Esophagus mucosa (tissue), 1 donor: ENCODE measurements at places on chromosomes 16 and 17.

DNA sequence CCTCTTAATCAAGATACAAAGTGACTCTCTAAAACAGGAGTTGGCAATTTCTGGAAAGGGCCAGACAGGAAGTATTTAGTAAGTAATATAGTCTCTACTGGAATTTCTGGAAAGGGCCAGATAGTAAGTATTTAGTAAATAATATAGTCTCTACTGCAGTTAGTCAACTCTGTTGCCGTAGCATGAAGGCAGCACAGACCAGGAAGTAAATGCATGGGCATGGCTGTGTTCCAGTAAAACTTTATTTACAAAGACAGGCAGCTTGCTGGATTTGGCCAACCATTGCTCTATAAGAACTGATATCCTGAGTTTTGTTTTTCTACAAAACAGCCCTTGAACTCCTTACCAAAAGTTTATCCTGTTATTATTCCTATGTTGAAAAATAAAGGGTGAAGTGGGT is 16.9 kb downstream of the LDAF1 start:
- ATAC-seq, result peak; percentile 61

DNA sequence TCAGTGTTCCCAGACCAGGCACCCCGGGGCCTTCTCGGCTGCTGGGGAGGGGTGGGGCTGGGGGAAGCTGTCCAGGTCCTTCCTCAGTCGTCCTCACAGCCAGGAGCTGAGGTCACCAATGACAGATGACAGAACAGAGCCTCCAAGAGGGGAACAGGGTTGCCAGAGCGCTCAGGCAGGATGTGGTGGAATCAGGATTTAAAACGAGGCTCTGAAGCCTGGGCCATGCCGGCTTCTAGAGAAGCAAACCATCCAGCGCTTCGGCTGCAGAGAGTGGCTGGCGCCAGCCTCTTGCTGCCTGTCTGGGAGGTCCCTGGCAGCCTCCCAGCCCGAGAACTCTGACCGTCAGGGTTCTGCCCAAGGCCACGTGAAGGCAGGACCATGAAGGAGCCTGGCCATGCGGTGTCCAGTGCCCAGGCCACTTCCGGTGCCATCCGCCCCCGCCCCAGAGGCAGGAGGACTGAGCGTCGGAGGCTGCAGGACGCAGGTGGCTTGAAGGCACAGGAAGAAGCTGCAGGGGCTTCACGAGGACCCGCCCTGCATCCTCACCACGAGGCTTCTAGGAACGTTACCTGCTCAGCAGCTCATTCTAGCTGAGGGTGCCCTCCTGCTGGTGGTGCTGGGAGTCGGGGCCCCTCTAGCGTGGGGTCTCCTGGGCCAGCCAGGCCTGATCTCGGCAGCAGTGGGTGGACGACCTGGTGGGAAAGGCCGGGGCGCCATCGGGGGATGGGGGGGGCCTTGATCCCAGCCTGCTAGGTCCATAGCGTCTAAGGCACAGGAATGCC is 78.5 kb downstream of the KLHDC4 start:
- no peak for ATAC-seq

DNA sequence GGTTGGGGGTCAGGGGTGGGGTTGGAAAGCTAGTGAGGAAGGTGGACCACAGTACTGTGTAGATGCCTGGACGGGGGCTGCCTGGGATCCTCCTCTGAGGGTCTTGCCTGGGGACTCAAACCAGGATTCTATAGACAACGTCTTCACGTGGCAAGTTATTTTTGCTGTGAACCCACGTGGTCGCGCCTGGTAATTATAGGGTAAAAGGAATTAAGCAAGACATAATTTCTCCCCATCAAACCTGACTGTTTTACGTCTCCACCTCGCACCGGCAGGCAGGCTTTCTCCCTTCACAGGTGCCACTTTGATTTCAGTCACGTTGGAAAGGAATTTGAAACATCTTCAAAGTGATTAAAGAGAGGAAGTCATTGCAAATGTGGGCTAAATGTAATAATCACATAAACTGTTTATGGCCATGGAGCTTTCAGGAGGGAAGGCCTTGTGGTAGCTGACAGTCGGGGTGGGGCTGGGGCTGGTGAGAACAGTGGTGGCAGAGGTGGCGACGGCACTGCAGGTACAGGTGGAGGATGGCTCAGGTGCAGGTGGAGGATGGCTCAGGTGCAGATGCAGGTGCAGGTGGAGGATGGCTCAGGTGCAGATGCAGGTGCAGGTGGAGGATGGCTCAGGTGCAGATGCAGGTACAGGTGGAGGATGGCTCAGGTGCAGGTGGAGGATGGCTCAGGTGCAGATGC is 197.1 kb upstream of the NLRP1 start:
- no peak for ATAC-seq

DNA sequence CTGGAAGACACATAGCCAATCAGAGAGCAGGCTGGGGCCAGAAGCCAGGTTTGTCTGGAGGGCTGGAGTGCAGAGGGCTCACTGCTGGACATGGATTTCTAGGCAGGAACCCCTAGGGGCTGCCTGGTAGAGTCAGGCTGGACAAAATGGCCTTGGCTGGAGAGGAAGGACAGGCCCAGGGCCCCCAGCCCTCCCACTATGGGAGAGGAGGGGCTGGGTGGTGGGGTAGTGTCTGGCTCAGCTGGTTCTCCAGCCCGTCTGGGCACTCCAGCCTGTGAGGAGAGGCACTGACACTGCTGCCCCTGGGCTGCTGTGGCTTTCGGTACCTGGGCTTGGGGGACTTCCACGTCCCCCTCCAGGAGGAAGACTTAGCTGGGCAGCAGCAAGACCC is 21.7 kb upstream of the DOK4 start:
- ATAC-seq, result no peak

DNA sequence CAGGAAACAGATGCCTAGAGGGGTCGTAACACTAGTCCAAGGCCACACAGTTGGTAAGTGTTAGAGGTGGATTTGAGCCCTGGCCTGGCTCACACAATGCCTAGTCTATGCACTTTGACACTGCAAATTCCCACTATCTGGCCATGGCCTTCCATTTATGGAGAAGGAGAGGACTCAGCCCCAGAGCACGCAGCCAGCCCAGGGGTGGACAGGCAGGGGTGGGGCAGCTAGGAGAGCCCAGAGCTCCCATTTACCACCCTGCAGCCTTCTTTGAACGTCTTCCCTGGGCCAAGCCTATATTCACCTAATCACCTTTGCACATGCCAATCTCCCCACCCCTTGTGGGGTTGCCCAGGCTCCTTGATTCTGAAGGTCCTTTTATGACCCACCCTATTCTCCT is 81.2 kb downstream of the DYNLRB2 start:
- ATAC-seq, result no peak

- ATAC-seq, result no peak
These were observed 113.1 kb downstream of the IRX3 start for GRCh38 chr16:54173490-54173889.

GRCh38 chr17:66296289-66296725 is 6.1 kb upstream of the PRKCA start:
- no peak for ATAC-seq

GRCh38 chr16:72399811-72400210 is 227.9 kb upstream of the PMFBP1 start:
- ATAC-seq, result no peak

DNA sequence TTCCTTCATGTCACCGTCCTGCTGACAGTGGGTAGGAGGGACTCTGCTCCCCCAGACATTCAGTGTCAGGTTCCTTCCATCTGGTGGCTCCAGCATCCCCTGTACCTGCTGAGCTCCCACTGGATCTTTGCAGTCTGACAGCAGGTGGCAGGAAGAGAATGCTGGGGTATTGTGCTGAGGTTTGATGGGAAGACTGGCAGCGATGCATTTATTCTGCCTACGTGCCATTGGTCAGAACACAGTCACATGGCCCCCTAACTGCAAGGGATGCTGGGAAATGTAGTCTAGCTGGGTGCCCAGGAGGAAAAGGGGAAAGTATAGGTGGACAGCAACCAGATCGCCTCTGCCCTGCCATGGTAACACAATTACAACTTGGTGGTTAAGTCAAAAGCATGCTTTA is 44.4 kb downstream of the IRX3 start:
- peak; percentile 40 for ATAC-seq

DNA sequence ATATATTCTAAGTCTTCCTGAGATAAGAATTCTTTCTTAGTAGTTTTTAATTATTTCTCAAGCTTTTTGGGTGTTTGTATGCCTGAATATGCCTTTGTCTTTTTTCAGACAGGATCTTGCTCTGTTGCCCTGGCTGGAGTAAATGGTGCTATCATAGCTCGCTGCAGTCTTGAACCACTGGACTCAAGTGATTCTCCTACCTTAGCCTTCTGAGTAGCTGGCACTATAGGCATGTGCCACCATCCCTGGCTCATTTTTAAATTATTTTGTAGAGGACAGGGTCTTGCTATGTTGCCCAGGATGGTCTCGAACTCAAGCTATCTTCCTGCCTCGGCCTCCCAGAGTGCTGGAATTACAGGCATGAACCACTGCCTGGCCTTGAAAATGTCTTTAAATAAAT is 41.6 kb downstream of the MAP2K4 start:
- no peak for ATAC-seq

GRCh38 chr16:82182266-82183003 is 12.4 kb upstream of the MPHOSPH6 start:
- ATAC-seq, result no peak

DNA sequence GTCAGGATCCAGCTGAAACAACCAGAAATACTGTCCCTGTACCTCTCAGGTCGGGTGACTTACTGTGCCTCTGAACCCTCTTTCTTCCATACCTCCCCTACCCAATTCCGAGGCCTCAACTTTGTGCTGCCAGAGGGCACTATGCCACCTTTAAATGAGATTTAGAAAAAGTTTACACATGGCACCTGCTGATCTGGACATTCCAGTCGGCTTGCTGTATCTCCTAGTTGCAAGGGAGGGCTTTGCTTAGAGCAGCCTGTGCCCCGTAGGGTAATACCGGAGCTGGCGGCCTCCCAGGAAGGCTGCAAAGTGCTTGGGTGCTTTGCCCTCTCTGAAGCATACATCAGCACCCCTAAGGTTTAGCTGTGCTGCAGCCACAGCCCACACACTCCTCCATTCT is 306.0 kb upstream of the RBFOX1 start:
- ATAC-seq, result no peak

DNA sequence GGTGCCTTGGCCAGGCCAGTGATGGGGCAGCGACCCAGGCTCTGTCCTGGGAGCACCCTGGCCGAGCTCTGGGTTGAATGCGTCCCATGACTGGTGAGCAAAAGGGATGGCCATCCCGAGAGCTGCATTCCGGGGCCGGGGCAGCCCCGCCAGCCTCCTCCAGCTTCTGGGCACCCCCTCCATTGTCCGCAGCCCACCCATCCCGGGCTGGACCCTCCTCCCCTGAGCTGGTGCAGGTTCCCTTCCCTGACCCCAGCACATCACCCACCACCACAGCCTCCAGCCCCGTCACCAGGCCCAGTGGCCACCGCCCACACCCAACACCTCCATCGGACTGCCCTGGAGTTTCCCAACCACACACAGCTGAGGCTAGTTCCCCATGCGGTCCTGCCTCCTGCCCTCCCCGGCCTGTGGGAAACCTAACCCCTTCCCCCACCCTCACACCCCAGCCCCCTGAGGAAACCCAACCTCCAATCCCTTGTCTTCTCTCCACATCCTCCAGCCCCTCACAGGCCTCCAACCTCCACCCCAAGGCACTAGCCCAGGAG is 16.2 kb upstream of the PVALEF start:
- ATAC-seq, result peak; percentile 9

DNA sequence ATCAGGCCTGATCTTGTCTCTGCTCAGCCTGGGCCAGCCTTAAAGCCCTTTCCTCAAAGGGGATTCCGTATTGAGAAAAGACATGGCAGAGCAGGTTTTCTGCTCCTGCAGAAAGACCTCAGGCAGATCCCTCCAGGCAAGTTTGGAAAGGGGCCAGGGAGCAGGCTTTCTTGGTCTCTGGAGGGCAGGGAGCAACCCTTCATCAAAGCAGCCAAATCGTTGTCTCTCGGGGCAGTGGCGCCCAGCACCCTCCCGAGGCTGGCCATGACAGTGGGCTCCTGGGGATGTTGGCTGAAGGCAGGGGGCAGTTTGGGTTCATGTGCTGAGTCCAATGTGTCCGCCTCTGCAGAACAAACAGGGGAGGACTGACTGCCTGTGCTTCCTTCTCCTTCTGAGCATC is 168.4 kb upstream of the WSCD1 start:
- ATAC-seq, result no peak

DNA sequence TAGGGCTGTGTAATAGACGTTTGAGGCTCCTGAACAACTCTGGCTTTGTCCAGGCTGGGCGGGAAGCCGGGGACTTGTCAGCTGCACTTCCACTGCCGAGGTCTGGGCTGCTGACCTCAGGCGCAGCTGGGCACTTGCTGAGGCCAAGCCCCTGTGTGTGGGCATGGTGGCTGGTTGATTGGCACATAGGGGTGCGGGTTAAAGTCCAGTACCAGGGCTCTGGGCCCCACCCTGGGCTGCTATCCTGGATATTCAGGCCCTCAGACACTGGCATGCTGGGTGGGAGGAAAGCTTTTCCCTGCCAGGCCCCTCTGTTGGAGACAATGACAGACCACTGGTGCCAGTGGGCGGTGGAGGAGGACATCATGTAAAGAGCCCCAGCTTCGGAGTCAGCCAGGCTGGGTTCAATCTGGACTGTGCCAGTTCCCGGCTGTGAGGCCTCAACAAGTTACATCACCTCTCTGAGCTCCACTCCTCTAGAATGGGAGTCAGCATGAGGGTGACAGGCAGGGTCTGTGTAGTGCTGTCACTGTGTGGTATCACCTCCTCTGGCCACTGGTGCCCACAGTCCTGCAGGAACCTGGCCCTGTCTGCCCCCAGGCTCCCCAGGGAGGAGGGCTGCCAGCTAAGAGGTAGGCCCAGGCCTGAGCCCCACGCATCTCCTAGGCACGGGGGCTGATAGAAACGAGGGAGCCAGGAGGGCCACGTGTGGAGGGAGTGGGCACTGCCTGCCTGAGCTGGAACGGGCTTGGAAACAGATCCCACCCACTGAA is 42.5 kb downstream of the PSME3IP1 start:
- ATAC-seq, result no peak

- peak; percentile 88 for ATAC-seq
These were observed 6.5 kb upstream of the CTCF start for GRCh38 chr16:67555795-67556212.
